ENCODE measurements at places on chromosomes 11 and 22. TPM values are rescaled to one million over a fixed set of nuclear protein-coding genes. Genes with fewer than 3 reads are reported as not detected.
A peak's percentile ranks its signal among the peaks of the same experiment; 100 is the strongest.

PLEKHA7 gene
- total RNA-seq, result 72.8 TPM

KRTAP5-2 gene
- total RNA-seq, result not detected

RIMBP3C gene
- 0.11 TPM for total RNA-seq

DLG2 gene
- 3.4 TPM for total RNA-seq

HORMAD2 gene
- not detected for total RNA-seq

- no peaks in the 10 kb centered on the region for H3K36me3 ChIP-seq
- no peak overlapping the region for H3K4me3 ChIP-seq
- H3K27me3 ChIP-seq, result no peaks in the 10 kb centered on the region
- no peaks in the 10 kb centered on the region for H3K4me1 ChIP-seq
- DNase-seq, result no peak
- H3K27ac ChIP-seq, result no peak overlapping the region
Measured at GRCh38 chr11:101082813-101083212, 46.8 kb downstream of the PGR start.

DNA sequence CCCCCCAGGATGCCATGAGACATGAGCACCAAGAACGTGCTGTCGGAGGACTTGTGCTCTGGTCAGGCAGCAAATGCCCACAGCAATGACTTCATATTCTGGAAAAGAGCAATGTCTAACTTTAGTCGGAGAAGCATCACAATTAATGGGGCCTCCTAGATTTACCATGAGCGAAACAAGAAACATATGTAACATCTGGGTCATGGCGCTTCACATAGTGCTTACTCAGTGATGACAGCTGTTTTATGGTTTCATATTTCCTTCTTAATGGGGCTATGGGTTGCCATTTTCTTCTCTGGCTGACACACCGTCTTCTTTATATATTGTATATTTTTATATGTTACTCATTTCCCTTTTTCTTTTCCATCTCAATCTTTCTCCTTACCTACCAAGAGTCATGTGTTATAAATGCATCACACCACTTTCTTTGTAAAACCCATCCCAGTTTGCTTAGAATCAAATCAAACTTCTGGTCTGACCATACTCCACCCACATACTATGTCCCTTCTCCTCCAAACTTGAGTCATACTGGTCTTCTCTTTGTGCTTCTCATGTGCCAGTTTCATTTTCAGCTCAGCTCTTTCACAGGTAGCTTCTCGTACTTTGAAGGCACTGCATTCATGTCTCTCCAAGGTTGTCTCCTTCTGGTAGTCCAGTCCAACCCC lies 9.4 kb upstream of the CASP12 start:
- no peaks in the 10 kb centered on the region for H3K36me3 ChIP-seq
- H3K4me3 ChIP-seq, result no peak overlapping the region
- H3K4me1 ChIP-seq, result no peaks in the 10 kb centered on the region
- no peaks in the 10 kb centered on the region for H3K27me3 ChIP-seq

- H3K4me3 ChIP-seq, result no peak overlapping the region
- no peaks in the 10 kb centered on the region for H3K27me3 ChIP-seq
- no peak overlapping the region for H3K27ac ChIP-seq
- H3K36me3 ChIP-seq, result peaks cover 7% of the 10 kb centered on the region
Measured at GRCh38 chr11:44928816-44929215, 21.9 kb downstream of the TP53I11 start.

- no peaks in the 10 kb centered on the region for H3K27me3 ChIP-seq
- no peak for DNase-seq
- H3K27ac ChIP-seq, result no peak overlapping the region
- H3K36me3 ChIP-seq, result no peaks in the 10 kb centered on the region
- H3K4me1 ChIP-seq, result peaks cover 25% of the 10 kb centered on the region
- H3K4me3 ChIP-seq, result no peak overlapping the region
Measured at GRCh38 chr11:6315811-6316425, 4.4 kb downstream of the CAVIN3 start.

- H3K4me3 ChIP-seq, result peak overlapping the region; percentile 79
- H3K27ac ChIP-seq, result peak overlapping the region; percentile 96
Measured at GRCh38 chr22:21951931-21952465, 650 bp downstream of the PPM1F start.

- no peak overlapping the region for H3K27ac ChIP-seq
- no peaks in the 10 kb centered on the region for H3K27me3 ChIP-seq
- H3K4me1 ChIP-seq, result no peaks in the 10 kb centered on the region
- no peak for DNase-seq
- H3K36me3 ChIP-seq, result no peaks in the 10 kb centered on the region
- no peak overlapping the region for H3K4me3 ChIP-seq
Measured at GRCh38 chr11:125329786-125330185, 165.2 kb downstream of the PKNOX2 start.

- no peak overlapping the region for H3K27ac ChIP-seq
- H3K4me1 ChIP-seq, result peaks cover 21% of the 10 kb centered on the region
- no peak for DNase-seq
- H3K4me3 ChIP-seq, result no peak overlapping the region
- no peaks in the 10 kb centered on the region for H3K27me3 ChIP-seq
- no peaks in the 10 kb centered on the region for H3K36me3 ChIP-seq
Measured at GRCh38 chr11:11391796-11392463, 38.9 kb upstream of the CSNK2A3 start.

GRCh38 chr22:45506816-45507360 lies 4.2 kb downstream of the FBLN1 start:
- no peak overlapping the region for H3K4me3 ChIP-seq
- no peak for DNase-seq
- H3K27me3 ChIP-seq, result peaks cover 6% of the 10 kb centered on the region
- peak overlapping the region; percentile 47 for H3K27ac ChIP-seq
- H3K36me3 ChIP-seq, result no peaks in the 10 kb centered on the region
- H3K4me1 ChIP-seq, result peaks cover 9% of the 10 kb centered on the region

- DNase-seq, result no peak
- H3K4me3 ChIP-seq, result no peak overlapping the region
- H3K36me3 ChIP-seq, result no peaks in the 10 kb centered on the region
- no peaks in the 10 kb centered on the region for H3K27me3 ChIP-seq
- H3K4me1 ChIP-seq, result peaks cover 100% of the 10 kb centered on the region
- H3K27ac ChIP-seq, result peak overlapping the region; percentile 95
Measured at GRCh38 chr11:75344761-75345454, 6.6 kb downstream of the ARRB1 start.

DNA sequence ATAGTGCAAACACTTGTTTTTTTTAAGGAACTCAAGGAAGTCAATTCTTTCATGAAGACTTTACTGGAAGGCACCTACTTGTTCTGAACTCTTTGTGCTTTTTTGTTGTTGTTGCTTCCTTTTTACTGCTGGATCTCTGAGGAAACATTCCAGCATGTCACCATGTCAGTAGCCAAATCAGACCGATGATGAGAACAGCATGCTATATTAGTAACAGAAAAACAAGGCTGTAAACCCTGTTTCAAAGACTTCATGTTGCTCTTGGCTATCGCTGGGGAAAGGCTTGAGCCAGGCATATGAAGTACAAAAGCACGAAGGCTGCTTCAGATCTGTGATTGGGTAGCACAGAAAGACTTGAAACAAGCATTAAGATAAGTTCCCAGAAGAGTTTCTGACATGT lies 125.6 kb upstream of the SLC5A12 start:
- no peaks in the 10 kb centered on the region for H3K36me3 ChIP-seq
- peak overlapping the region; percentile 48 for H3K27ac ChIP-seq
- DNase-seq, result no peak
- H3K4me3 ChIP-seq, result no peak overlapping the region
- no peaks in the 10 kb centered on the region for H3K4me1 ChIP-seq
- no peaks in the 10 kb centered on the region for H3K27me3 ChIP-seq

DNA sequence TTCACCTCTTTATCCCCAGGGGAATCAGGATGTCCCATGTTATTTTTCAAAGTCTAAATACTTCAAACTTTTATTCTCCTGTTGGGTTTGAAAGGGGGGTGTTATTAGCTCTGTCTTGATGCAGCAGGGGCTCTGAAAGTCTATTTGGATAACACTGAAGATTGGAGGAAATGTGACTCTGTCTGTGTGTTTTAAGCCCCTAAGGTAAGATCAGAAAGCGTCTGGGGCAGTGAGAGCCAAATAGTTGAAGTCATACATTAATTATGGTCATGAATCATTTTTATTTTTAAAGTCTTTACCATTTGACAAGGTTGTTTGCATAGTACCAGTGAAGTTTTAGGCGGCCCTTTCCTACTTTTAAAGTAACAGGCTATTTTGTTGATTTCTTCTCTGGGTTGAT lies 139.0 kb downstream of the UVRAG start:
- H3K36me3 ChIP-seq, result no peaks in the 10 kb centered on the region
- H3K4me1 ChIP-seq, result no peaks in the 10 kb centered on the region
- H3K27ac ChIP-seq, result no peak overlapping the region
- no peaks in the 10 kb centered on the region for H3K27me3 ChIP-seq
- no peak overlapping the region for H3K4me3 ChIP-seq
- DNase-seq, result no peak

- H3K4me1 ChIP-seq, result peaks cover 27% of the 10 kb centered on the region
- peak overlapping the region; percentile 90 for H3K4me3 ChIP-seq
- peaks cover 5% of the 10 kb centered on the region for H3K36me3 ChIP-seq
- peak; percentile 19 for DNase-seq
- H3K27ac ChIP-seq, result peak overlapping the region; percentile 91
Measured at GRCh38 chr22:20319041-20319744, 667 bp downstream of the DGCR6L start.

DNA sequence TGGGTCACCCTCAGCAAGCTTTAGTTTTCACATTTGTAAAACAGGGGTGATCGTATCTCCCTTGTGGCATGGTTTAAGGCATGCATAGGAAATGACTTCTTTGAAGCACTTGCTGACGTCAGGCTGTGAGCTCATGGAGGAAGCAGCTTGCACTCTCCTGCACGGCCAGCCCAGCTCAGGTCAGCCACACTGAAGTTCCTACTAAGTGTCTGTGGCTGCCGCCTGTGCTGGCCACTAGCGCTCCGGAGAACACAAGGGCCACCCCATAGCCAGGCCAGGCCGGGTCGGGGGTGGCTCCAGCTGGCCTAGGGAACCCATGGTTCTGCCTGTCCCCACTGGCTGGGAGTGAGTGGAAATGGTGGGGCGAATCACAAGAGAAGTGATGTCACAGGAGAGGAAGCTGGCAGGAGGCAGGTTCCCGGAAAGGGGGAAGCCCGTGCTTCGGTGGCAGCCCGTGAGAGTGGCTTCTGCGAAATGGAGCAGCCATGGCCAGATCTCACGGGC lies 28.2 kb downstream of the KCTD17 start:
- H3K4me1 ChIP-seq, result peaks cover 9% of the 10 kb centered on the region
- H3K27ac ChIP-seq, result no peak overlapping the region
- H3K4me3 ChIP-seq, result no peak overlapping the region
- no peaks in the 10 kb centered on the region for H3K36me3 ChIP-seq

DNA sequence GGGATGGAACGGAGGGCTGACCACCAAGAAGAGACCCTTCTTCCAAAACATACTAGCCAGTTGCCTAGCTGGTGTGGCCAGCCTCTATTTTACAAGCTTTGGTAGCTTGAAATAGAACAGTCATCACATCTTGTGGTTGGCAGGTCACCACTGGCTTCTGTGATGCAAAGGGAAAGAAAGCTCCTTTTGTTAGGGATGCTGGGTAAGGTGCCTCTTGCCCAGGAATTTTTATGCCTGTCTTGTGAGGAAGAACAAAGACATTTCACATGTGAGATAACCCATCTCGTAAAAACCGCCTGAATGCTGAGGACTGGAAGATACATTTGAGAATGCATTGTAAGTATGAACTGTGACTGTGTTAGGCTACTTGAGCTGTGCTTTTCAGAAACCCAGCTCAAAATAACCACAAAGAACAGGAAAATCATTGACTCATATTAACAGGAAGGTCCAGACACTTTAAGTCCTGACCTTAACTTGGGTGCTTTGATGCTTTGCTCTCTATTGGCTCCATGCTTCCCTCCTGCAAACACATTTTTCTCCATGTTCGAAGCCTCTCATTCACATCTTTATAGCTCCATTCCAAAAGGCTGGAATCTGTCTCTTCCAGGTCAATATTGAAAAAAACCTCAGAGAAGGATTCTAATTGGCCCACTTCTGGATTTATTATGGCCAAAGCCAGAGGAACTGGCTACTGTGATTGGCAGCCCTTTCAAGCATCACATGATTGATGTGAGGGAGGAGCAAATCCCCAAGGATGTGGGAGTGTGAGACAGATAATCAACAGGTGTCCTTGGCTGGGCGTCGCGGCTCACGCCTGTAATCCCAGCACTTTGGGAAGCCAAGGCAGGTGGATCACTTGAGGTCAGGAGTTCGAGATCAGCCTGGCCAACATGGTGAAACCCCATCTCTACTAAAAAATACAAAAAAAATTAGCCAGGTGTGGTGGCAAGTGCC lies 53.9 kb downstream of the MICAL2 start:
- H3K4me1 ChIP-seq, result peaks cover 27% of the 10 kb centered on the region
- no peak for DNase-seq
- H3K27ac ChIP-seq, result peak overlapping the region; percentile 18
- H3K4me3 ChIP-seq, result no peak overlapping the region

DNA sequence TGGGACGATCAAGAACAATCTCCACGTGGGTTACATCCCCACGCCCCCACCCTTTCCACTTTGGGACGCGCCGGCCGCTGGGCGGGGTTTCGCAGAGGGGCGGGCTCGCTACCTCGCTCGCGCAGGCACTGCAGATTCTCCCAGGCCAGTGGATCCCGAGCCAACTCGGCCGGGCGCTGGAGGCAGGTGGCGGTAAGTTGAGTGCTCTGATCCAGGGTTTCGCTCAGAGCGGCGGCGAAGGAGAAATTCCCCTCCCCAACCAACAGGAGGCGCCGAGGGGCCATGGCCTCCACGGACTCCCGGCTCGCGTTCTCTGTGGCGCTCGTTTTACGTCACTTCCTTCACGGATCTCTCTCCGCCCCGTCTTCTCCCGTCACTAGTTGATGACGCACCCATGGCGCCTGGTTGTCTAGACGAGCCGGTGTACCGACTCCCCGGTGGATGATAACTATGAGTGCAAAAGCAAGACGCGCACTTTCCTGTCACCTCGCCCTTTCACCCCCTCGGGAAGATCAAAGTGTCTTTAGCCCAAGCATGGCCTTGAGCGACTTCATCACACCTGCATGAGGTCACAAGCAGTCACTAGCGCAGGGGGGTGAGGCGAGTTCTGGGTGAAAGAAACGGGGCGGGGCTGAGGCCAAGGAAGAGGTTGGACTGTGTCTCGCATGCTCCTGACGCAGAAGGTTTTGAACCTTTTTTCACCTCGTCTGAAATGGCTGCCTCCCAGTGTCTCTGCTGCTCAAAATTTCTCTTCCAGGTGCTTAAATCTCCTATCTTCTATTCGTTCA lies at the start of the genes CFAP68 and FDXACB1:
Gene CFAP68, plus strand, starts transcription at position 693 of the 788 bp plus-strand sequence. Its CDS starts 20 bp downstream, at position 713.
Gene FDXACB1, minus strand, starts transcription at position 317 of the 788 bp plus-strand sequence. Its CDS starts 33 bp downstream, at position 284.
- H3K36me3 ChIP-seq, result peaks cover 8% of the 10 kb centered on the region
- H3K27me3 ChIP-seq, result no peaks in the 10 kb centered on the region
- peak; percentile 98 for DNase-seq
- H3K4me3 ChIP-seq, result peak within 1 kb of the TSS; percentile 58
- peak within 1 kb of the TSS; percentile 93 for H3K27ac ChIP-seq
- peaks cover 14% of the 10 kb centered on the region for H3K4me1 ChIP-seq

- no peaks in the 10 kb centered on the region for H3K27me3 ChIP-seq
- no peak overlapping the region for H3K27ac ChIP-seq
- no peaks in the 10 kb centered on the region for H3K36me3 ChIP-seq
Measured at GRCh38 chr11:109697140-109697843, 275.3 kb downstream of the C11orf87 start.

DNA sequence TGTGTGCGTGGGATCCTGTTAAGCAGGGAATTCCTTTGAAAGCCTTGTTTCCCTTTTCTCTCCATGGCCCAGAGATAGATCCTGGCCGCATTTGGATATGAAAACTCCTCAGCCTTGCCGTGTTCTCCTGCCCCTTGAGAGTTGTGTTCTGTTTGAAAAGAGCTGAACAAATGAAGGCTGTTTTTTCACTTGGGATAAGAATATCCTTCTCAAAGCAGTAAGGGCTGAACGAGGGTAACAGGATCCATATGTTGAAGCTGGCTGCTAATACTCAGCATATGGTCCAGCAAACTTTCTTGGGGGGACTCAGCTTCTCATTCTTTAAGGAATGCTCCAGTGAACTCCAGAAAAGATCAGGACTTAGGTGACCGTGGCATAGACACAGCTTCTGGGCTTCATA lies 114.5 kb upstream of the TTC12 start:
- no peaks in the 10 kb centered on the region for H3K4me1 ChIP-seq
- no peaks in the 10 kb centered on the region for H3K36me3 ChIP-seq
- no peak overlapping the region for H3K4me3 ChIP-seq
- no peak overlapping the region for H3K27ac ChIP-seq
- no peak for DNase-seq
